Upper lobe of left lung (tissue), 6 donors: ENCODE measurements at places on chromosomes 13 and 19.

- H3K27ac ChIP-seq = no peak overlapping the region
- H3K4me3 ChIP-seq = no peak overlapping the region
- H3K4me1 ChIP-seq = no peaks in the 10 kb centered on the region
- DNase-seq = no peak
- no peaks in the 10 kb centered on the region for H3K27me3 ChIP-seq
Observed at GRCh38 chr13:111945086-111945485, 121.9 kb upstream of the SOX1 start.

DNA sequence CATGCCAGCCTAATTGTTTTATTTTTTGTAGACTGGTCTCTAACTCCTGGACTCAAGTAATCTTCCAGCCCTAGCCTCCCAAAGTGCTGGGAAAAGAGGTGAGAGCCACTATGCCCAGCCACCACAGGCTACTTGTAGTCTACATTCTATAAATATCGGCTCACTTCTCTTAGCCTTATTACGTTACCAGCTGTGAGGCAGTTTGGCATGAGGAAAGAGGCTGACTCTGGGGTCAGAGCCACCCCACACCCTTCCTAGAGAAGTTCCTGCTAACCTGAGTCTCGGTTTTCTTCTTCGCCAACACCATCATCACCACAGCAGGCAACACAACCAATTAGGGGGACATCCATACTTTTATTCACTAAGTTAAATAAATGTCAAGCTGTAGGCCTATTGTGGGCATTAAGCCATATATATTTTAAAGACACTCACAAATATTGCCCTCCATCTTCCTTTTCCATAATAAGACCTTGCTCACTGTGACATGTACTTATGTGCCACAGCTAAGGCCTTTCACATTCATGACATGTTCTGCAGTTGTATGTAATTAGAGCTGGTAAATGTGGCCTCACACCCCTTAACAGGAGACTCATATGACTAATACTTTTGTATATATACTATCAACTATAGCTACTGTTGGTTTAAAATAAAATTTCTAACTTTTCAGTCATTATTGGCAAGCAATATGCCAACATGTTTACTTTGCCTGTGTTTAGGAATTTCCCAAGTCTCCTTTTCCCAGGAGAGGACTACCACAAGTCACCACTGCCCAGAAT, 5.7 kb downstream of the SLC25A30 start:
- no peak overlapping the region for H3K4me3 ChIP-seq
- peaks cover 32% of the 10 kb centered on the region for H3K4me1 ChIP-seq
- no peak overlapping the region for H3K27ac ChIP-seq

- H3K27ac ChIP-seq = no peak overlapping the region
- no peak for DNase-seq
- H3K4me1 ChIP-seq = no peaks in the 10 kb centered on the region
- H3K4me3 ChIP-seq = no peak overlapping the region
- no peaks in the 10 kb centered on the region for H3K27me3 ChIP-seq
Observed at GRCh38 chr19:23481043-23481442, 85.8 kb upstream of the ZNF91 start.

DNA sequence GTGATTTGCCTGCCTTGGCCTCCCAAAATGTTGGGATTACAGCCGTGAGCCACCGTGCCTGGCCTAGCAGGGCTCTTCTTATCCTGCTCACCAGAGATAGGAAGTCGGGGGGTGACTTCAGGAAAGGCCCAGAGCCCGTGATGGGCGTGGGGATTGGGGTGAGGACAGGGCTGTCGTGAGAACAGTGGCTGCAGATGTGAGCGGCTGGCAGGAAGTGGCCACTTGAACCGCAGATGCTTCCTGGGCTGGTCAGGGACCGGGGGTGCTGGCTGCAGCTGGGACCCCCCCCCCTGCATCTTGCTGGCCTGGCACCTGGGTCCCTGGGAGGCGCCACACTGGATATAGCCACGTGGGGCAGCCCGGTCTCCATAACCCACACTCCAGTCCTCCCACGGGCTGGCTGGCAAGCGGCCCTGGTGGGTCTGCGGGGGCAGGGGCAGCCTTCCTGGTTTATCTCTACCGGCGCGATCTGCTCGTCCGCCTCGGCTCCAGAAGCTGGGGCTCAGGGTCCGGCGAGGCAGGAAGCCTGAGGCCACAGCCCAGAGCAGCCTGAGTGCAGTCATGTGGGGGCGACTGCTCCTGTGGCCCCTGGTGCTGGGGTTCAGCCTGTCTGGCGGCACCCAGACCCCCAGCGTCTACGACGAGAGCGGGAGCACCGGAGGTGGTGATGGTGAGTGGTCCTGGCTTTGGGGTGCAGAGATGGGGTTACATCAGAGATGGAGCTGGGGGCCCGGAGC, at the start of gene F2RL3:
F2RL3 (plus strand) TSS at position 371 of the 737 bp plus-strand sequence; CDS start at position 562, 191 bp downstream.
- peak within 1 kb of the TSS; percentile 39 for H3K4me3 ChIP-seq
- H3K27ac ChIP-seq = peak within 1 kb of the TSS; percentile 92
- no peaks in the 10 kb centered on the region for H3K27me3 ChIP-seq
- peaks cover 43% of the 10 kb centered on the region for H3K4me1 ChIP-seq
- no peaks in the 10 kb centered on the region for H3K36me3 ChIP-seq
- peak; percentile 85 for DNase-seq

GRCh38 chr13:25462301-25463125, 90.7 kb downstream of the ATP8A2 start:
- no peaks in the 10 kb centered on the region for H3K27me3 ChIP-seq
- H3K27ac ChIP-seq = no peak overlapping the region
- no peak for DNase-seq
- no peak overlapping the region for H3K4me3 ChIP-seq

- H3K36me3 ChIP-seq = no peaks in the 10 kb centered on the region
- no peak overlapping the region for H3K27ac ChIP-seq
- no peaks in the 10 kb centered on the region for H3K27me3 ChIP-seq
- no peak overlapping the region for H3K4me3 ChIP-seq
- no peak for DNase-seq
- no peaks in the 10 kb centered on the region for H3K4me1 ChIP-seq
Observed at GRCh38 chr13:80577926-80578670, 237.2 kb upstream of the SPRY2 start.

- no peak overlapping the region for H3K4me3 ChIP-seq
- no peaks in the 10 kb centered on the region for H3K36me3 ChIP-seq
- no peak overlapping the region for H3K27ac ChIP-seq
- H3K4me1 ChIP-seq = no peaks in the 10 kb centered on the region
- no peak for DNase-seq
Observed at GRCh38 chr13:85536706-85537105, 262.5 kb downstream of the SLITRK6 start.

DNA sequence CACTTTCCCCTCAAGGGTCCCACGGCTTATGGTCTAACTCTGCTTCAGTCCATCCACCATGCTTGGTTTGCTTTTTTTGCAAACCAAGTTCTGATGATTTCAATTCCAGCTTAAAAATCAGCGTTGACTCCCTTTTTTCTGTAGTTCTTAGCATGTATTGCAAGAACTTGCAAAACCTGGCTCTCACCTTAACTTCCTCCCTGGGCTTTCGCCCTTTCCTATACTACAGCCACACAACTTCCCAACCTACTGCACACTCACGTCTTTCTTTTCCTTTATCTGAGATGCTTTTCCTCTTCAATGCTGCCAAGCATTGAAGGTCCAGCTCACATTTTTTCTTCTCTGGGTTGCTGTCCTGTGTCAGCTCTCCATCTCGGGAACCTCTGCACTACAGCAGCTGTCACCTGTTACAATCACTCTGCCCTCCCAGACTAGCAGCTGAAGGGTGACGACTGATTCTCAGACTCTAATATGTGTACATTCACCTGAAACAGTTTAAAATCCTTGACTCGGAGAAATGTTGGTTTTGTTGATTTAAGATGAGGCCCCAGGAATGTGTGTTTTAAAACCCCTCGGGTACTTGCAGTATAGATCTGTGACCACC, 143.7 kb downstream of the FREM2 start:
- no peak overlapping the region for H3K27ac ChIP-seq
- H3K4me3 ChIP-seq = no peak overlapping the region
- no peak for DNase-seq
- no peaks in the 10 kb centered on the region for H3K27me3 ChIP-seq
- no peaks in the 10 kb centered on the region for H3K36me3 ChIP-seq

DNA sequence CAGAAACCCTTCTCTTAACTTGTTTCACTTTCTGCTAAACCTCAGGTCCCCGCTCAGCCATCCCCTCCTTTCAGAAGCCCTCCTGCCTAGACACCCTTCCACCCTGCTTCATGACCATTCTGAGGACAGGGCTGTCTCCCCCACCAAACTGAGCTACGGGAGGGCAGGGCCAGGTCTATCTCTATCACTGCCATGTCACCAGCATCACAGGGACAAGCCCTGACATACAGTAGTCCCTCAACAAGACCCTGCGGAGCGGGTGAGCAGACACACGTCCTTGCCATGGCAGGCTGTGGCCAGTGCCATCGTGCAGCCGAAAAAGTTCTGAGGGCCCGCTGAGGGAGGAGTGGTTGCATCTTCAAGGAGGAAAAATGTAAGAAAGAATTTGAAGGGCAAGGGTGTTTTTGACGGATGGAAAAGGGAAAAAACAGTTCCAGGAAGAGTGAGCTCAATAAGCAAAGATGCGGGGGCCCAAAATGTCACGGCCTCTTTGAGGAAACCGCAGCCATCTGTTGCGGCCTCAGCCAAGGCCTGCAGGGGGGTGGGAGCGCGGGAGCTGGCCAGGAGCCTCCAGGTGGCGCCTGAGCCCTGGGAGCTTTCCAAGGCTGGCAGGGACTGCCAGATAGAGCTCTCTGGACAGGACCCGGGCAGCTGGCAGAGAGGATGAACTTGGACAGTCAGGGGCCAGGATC, 8.1 kb downstream of the PTGIR start:
- no peak for DNase-seq
- peaks cover 39% of the 10 kb centered on the region for H3K4me1 ChIP-seq
- H3K27ac ChIP-seq = no peak overlapping the region
- H3K27me3 ChIP-seq = no peaks in the 10 kb centered on the region

DNA sequence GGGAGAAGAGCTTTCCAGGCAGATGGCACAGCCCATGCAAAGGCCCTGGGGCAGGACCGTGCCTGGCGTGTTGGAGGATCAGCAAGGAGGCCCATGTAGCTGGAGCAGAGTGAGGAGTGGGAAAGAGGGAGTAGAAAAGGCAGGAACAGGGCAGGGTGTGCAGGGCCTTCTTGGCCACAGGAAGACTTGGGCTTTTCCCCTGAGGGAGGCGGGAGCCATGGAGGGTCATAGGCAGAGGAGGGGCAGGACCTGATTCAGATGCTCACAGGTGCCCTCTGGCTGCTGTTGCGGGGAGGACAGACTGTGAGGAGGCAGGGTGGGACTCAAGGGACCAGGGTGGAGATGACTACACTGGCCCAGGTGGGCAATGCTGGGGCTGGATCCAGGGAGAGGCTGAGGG, 13.8 kb upstream of the PTPRS start:
- no peak overlapping the region for H3K27ac ChIP-seq
- peaks cover 4% of the 10 kb centered on the region for H3K27me3 ChIP-seq
- H3K36me3 ChIP-seq = no peaks in the 10 kb centered on the region

DNA sequence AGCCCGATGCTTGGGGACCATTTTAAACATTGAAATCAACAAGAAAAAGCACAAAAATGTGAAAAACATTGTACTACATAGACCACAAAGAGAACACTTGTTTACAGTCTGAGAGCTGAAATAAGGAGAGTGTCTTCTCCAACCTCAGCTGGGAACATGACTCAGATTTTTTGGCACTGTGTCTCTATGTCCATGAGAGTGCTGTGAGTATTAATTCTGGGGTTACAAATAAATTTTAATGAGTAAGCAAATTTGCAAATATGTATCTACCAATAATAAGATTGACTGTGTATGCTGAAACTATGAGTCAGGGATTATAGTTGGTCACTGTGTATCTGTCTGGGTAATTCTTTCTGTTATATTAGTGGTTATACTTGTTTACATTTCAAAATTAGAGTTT, 174.0 kb downstream of the DCT start:
- no peaks in the 10 kb centered on the region for H3K4me1 ChIP-seq
- H3K4me3 ChIP-seq = no peak overlapping the region
- H3K36me3 ChIP-seq = no peaks in the 10 kb centered on the region
- no peak for DNase-seq
- no peak overlapping the region for H3K27ac ChIP-seq

GRCh38 chr13:23323946-23324709, 109.4 kb downstream of the SACS start:
- peak; percentile 41 for DNase-seq
- H3K4me1 ChIP-seq = peaks cover 4% of the 10 kb centered on the region
- H3K27ac ChIP-seq = no peak overlapping the region
- no peak overlapping the region for H3K4me3 ChIP-seq

DNA sequence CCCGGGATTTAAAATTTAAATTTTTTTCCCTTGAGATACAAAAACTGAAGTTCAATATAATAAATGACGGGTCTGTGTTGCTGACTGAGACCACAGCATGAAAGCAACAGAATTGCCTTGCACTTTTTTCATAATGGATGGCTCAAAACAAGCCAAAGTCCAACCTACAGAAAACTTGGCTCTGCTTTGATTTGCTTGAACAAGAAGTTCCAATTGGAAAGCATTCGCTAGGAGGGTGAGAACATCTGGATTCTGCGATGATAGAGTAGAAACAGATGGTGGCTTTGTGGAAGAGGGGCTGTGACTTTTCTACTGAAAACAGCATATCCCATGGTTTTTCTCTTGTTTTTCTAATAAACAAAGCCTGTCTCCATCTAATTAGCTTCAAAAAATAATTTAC, 46.4 kb downstream of the THSD1 start:
- H3K4me1 ChIP-seq = no peaks in the 10 kb centered on the region
- DNase-seq = no peak
- no peaks in the 10 kb centered on the region for H3K36me3 ChIP-seq
- H3K27ac ChIP-seq = no peak overlapping the region
- H3K27me3 ChIP-seq = no peaks in the 10 kb centered on the region
- no peak overlapping the region for H3K4me3 ChIP-seq

GRCh38 chr19:31356587-31357314, 7.5 kb upstream of the TSHZ3 start:
- H3K27ac ChIP-seq = no peak overlapping the region
- H3K27me3 ChIP-seq = peaks cover 24% of the 10 kb centered on the region
- H3K4me3 ChIP-seq = no peak overlapping the region

DNA sequence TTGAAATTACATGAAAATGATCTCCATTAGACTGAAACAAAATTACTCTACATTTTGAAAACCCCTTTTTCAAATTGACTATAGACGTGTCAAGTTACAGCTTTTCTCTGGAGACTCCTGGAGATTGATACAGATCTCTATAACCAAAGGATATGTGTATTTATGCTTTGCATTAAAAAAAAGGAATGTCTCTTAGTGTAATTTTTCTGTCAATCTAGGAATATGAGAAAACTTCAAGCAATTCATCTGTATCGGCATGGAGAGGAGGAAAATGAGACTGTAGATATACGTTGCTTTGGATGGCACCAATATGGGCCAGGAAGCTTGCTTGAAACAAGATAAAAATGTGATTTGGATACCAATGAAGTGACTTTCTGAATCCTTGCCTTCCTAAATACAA, 286.6 kb downstream of the PCDH9 start:
- H3K27me3 ChIP-seq = no peaks in the 10 kb centered on the region
- no peak overlapping the region for H3K4me3 ChIP-seq
- H3K27ac ChIP-seq = no peak overlapping the region
- no peaks in the 10 kb centered on the region for H3K4me1 ChIP-seq
- no peaks in the 10 kb centered on the region for H3K36me3 ChIP-seq

DNA sequence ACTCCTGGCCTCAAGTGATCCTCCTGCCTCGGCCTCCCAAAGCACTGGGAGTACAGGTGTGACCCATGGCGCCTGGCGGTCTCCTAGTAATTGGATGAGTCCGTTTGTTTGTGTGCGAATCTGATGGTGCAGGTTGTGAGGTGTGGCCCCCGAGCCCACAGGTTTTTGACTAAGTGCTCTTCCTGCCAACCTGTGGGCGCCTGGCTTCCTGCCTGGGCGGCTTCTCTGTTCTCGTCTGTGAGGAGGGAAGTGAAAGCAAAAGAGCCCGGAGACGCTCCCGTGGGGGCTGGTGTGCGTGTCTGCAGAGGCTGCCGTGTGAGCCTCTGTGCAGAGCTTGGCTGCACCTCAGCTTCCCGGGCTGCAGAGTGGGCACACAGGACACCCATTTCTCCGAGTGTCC, 10.0 kb downstream of the ARHGAP45 start:
- DNase-seq = peak; percentile 77
- peaks cover 5% of the 10 kb centered on the region for H3K36me3 ChIP-seq
- peak overlapping the region; percentile 28 for H3K4me3 ChIP-seq
- H3K4me1 ChIP-seq = peaks cover 68% of the 10 kb centered on the region
- peak overlapping the region; percentile 54 for H3K27ac ChIP-seq
- no peaks in the 10 kb centered on the region for H3K27me3 ChIP-seq
